Breast epithelium (tissue), 4 donors: ENCODE measurements at places on chromosomes 2 and 18.
A peak's percentile ranks its signal among the peaks of the same experiment; 100 is the strongest.

DNA sequence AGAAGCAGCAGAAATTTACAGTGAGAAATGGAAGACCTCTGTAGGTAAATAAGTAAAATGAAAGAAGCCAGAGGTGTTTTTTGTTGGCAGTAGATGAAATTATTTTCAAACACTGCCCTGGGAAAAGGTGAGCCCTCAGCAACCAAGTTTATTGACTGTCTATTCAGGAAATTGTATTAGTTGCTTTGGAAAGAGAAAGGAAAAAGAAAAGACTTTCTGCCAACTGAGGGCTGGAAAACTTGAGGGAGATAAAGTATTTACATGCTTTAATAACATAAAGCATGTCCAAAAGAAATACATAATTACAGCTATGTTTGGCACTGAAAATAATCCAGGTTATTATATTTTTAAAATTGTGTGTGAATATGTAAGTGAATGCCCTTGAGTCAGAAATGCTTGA, 14.7 kb downstream of the CRIM1 start:
- DNase-seq = no peak
- H3K36me3 ChIP-seq = no peaks in the 10 kb centered on the region
- peak overlapping the region; percentile 82 for H3K27ac ChIP-seq
- H3K4me1 ChIP-seq = peaks cover 53% of the 10 kb centered on the region

DNA sequence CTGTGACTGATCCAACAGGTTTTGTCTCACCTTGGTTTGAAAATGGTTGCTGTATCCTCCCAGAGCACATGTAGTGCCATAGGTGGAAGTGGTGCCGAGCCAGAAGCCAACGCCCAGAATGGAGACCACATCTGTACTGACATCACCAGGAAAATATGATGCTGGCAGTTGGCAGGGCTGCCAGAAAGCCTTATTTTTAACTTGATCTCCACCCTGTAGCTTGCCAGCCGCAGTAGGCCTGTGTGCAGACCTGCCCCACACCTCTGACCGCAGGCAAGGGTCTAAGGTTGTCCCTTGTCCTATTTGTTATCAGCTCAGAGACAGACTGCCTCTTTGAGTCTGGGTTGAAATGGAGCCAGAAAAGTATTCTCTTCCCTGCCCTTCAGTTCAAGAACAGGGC, 123.5 kb upstream of the EML6 start:
- H3K4me3 ChIP-seq = no peak overlapping the region
- peak; percentile 86 for DNase-seq
- peak overlapping the region; percentile 90 for H3K27ac ChIP-seq
- peaks cover 24% of the 10 kb centered on the region for H3K4me1 ChIP-seq
- no peaks in the 10 kb centered on the region for H3K27me3 ChIP-seq
- H3K36me3 ChIP-seq = no peaks in the 10 kb centered on the region

DNA sequence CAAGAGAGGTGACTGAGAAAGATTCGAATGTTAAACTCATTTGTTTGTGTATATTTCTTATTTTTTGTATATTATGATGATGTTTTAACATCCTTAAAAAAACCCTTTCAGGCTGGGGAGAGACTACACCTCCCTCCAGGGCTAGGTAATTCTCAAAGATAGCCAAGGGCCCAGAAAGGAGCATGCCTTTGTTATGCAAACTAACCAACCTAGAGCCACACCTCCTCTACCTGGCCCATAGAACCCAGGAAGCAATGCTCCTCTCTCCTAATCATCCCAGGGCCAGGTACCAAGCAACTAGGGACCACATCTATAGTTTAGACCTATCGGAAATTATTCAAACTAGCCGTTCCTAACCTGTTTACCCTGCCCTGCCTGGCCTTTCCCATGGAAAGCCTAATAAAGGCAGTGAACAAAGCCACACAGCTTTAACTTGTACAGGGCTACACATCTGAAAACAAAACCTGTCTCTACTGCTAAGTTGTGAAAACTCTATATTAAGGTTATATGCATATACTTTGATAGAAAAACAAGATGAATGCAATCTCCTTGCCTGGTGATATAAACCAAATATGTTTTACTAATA, 79.7 kb downstream of the COLEC12 start:
- H3K36me3 ChIP-seq = no peaks in the 10 kb centered on the region
- no peak overlapping the region for H3K4me3 ChIP-seq
- no peaks in the 10 kb centered on the region for H3K4me1 ChIP-seq
- no peak overlapping the region for H3K27ac ChIP-seq
- H3K27me3 ChIP-seq = no peaks in the 10 kb centered on the region

DNA sequence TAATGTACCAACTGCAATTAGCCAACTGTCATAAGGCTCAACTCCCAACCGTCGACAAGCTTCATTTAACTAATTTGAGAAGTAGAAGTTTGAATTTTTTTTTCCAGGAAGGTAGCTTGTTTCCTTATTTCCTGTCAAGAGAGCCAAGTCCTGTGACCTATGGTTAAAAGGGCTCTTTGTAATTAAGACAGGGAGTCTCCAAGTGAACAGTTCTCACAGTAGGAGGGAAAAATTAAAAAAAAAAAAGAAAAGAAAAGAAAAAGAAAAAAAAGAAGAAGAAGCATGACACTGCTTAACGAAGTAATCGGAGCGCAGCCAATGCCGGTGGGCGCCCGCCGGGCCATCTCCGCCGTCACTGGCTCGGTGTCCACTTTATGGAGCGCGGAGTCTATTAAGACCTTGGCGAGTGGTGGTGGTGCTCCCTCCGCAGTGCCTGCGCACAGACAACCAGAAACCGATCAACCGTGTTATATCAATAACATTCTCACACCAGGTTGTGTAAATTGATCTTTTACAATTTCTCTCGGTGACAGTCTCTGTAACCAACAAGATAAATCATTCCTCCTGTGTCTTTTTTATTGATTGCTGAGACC, 197.2 kb upstream of the POU3F3 start:
- no peak for DNase-seq
- H3K36me3 ChIP-seq = no peaks in the 10 kb centered on the region
- no peaks in the 10 kb centered on the region for H3K27me3 ChIP-seq
- peak overlapping the region; percentile 32 for H3K27ac ChIP-seq
- no peaks in the 10 kb centered on the region for H3K4me1 ChIP-seq

- H3K4me1 ChIP-seq = no peaks in the 10 kb centered on the region
- no peak overlapping the region for H3K4me3 ChIP-seq
- H3K27ac ChIP-seq = no peak overlapping the region
- H3K27me3 ChIP-seq = no peaks in the 10 kb centered on the region
These were observed 12.0 kb upstream of the DDX1 start for GRCh38 chr2:15579641-15580040.

DNA sequence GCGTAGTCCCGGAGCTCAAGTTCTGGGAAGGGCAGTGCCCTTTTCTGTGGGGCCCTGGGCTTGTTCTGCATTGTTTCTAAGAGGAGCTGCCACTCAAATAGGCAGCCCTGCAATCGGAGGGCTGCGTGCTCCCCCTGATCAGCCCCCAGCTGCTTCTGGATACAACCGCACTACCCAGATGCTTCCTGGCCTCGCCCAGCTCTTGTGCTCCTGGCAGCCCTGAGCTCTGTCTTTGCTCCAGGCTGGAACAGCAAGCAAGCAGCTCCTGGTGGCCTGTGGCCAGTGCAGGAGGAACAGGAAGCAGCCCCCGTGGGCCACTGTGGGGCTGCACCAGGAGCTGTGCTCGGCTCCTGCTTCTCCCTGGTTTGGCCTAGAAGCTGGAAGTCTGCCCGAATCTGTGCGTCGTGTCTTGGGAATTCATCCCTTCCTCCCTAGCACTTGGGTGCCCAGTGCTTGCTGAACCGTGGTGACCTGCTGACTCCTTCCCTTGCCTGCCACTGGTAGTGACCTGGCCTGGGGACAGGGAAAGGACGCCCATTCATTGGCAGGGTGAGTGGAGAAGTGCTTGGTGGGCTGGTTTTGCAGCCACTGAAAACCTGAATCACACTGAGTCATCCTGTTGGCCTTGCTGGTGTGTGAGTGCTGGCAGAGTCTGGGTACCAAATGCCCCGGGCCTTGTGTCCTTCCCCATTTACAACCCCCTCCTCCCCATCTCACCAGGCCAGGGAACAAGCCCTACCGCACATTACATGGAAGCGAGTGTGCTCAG, 27.3 kb upstream of the NTSR2 start:
- DNase-seq = no peak
- H3K4me1 ChIP-seq = peaks cover 11% of the 10 kb centered on the region
- no peaks in the 10 kb centered on the region for H3K36me3 ChIP-seq

DNA sequence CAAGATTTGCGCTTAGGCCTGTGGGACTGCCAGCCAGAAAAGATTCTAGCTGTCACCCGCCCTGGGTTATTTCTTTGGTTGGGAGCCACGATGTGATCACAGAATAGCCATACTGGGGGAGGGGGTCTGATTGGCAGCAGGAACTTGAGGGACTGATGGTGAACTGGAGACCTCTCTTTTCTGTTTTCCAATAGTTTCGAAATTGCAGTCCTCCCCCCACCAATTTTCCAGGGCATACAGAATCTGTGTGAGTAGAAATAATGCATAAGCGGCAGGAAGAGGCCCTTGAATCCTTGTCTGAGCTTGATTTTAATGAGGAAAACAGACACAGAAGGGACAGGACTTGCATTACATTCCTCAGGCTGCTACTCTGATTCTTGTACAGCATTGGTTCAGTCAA, 2.2 kb upstream of the POLR2D start:
- no peak for DNase-seq
- no peaks in the 10 kb centered on the region for H3K27me3 ChIP-seq

DNA sequence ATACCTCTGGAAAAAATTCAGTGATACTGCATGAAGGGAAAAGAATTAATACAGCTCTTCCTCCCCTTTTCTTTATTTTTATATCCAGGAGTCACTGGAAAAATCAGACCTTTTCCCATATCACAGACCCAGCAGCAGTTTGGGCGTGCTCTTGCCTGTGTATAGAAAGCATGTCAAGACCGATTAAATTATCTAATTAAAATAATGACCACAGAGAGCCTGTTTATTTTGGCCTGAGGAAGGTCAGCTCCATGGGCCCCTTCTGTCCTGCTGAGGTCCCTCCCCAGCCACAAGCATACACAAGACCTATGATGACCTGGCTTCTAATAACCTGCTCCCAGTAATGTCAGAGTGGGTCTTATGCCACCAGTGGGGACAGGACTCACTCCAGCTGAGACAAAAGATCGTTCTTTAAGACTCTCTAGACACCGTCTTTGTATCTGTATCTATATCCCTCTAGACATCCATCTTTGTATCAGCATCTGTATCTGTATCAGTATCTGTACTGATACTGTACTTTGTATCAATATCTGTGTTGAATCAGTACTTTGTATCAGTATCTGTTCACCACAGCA, 147.8 kb downstream of the VAPA start:
- no peak for DNase-seq
- peaks cover 11% of the 10 kb centered on the region for H3K4me1 ChIP-seq
- H3K36me3 ChIP-seq = no peaks in the 10 kb centered on the region
- no peaks in the 10 kb centered on the region for H3K27me3 ChIP-seq
- no peak overlapping the region for H3K4me3 ChIP-seq

GRCh38 chr2:12971581-12972365, 255.0 kb downstream of the TRIB2 start:
- no peak overlapping the region for H3K27ac ChIP-seq
- no peak overlapping the region for H3K4me3 ChIP-seq
- H3K27me3 ChIP-seq = no peaks in the 10 kb centered on the region
- H3K4me1 ChIP-seq = no peaks in the 10 kb centered on the region

DNA sequence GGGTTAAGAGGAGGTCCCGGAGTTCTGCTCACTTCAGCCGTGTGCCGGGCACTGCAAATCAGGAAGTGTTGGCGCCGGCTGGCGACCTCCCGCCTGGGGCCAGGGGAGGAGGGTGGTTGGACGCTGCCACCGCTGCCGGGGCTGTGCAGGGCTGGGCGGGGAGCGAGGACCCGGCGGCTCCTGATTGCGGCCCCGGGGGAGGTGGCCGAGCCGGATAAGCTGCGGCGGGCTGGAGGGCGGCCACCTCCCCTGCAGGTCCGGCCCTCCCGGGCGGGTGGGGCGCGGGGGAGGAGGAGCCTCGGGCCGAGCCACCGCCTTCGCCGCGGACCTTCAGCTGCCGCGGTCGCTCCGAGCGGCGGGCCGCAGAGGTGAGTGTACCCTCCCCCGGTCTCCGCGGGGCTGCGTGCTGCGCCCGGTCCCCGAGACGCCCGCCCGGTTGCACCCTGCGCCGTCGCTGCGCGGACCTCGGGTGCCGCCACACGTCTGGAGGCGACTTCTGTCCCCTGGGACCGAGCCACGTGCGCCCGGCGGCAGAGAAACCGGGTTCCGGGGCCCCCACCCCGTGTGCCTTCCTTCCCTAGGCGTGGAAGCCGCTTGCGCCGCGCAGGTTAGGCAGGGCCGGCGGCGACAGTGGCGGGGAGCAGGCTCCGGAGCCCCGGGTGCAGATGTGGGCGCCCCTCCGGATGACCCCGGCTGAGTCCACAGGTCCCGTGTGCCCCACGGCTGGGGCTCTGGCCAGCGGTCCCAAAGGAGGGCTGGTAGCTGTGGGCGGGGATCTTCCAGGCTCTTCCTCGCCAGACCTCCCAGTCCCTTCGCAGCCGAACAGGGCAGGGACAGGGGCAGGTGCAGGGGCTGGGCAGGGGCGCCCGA, at the start of gene STEAP3:
Gene STEAP3, plus strand, starts transcription at position 314 of the 870 bp plus-strand sequence. CDS start 7,179 bp downstream, outside the sequence.
- H3K36me3 ChIP-seq = no peaks in the 10 kb centered on the region
- H3K27ac ChIP-seq = peak within 1 kb of the TSS; percentile 70
- DNase-seq = peak; percentile 26
- no peaks in the 10 kb centered on the region for H3K27me3 ChIP-seq

- H3K27me3 ChIP-seq = no peaks in the 10 kb centered on the region
- no peaks in the 10 kb centered on the region for H3K4me1 ChIP-seq
- DNase-seq = no peak
- no peak overlapping the region for H3K27ac ChIP-seq
These were observed 50.8 kb downstream of the AGAP1 start for GRCh38 chr2:235544689-235544969.

DNA sequence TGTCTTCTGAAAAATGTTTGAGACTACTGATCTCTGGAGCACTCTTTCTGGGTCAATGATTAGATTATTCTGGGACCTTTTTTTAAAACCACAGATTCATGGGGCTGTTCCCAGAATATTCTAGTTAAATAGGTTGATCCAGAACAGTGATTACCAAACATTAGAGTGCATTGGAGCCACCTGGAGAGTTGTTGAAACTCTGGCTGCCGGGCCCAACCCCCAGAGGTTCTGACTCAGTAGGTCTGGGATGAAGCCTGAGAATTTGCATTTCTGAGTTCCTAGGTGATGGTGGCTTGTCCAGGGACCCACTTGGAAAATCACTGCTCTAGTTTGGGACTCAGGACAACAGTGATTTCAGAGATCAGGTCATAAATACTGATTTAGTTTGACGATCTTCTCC, 197.3 kb downstream of the PTPRM start:
- no peaks in the 10 kb centered on the region for H3K4me1 ChIP-seq
- no peaks in the 10 kb centered on the region for H3K27me3 ChIP-seq
- no peak overlapping the region for H3K4me3 ChIP-seq

DNA sequence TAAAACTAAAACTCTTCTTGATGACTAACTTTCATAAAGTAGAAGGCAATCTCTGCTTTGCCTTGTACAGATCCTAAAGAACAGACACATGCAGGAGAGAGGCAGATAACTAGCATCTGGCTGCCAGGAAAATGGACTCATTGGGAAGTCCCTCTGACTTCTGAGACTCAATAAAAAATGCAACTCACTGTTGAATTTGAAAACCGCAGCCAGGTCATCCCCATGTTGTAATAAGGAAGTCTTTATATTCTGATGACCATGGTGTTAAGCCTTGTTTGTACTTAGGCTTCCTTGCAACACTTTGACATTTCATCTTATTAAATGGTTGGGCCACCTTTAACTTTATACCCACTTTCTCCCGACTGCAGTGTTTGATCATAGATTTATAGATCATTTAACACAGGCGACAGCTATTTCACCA, 375.1 kb upstream of the KCNH7 start:
- DNase-seq = no peak
- H3K4me3 ChIP-seq = no peak overlapping the region
- H3K27ac ChIP-seq = no peak overlapping the region
